IMR-90 (cell line): ENCODE measurements at places on chromosomes 5 and 9.
A peak's percentile ranks its signal among the peaks of the same experiment; 100 is the strongest.

- no peak for DNase-seq
Measured at GRCh38 chr9:27184556-27185351, 75.7 kb downstream of the TEK start.

DNA sequence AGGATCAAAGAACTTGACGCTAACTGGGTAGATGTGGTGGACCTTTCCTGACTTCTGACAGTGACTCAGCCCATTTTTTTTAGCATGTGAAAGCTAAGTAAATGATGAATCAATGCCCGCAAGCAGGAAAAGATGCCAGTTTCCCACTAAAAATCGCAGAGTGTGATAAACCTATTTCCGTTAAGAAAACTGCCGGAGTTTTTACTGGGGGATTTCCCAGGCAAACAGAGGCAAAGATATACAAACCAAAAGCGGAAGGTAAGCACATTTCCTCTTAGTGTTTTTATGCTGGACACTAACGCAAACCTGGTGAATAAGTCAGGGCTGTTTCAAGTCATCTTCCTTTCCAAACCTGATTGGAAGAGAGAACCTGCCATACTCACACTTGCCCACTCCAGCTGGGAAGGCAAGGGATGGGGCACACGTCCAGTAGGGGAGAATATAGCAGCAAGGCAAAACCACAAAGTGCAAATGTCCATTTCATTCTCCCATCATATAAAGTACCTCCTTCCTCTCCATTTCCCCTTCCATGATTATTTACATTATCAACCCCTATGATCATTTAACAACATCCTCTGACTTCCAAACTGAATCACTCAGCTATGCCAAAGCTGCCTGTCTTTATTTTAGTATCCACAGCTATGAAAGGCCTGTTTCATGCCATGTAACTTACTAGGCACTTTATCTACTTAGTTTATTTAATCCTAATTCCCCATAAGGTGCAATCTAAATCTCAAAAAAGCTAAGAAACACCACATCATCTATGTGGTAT is 349.7 kb upstream of the RFX3 start:
- peak; percentile 95 for DNase-seq

DNA sequence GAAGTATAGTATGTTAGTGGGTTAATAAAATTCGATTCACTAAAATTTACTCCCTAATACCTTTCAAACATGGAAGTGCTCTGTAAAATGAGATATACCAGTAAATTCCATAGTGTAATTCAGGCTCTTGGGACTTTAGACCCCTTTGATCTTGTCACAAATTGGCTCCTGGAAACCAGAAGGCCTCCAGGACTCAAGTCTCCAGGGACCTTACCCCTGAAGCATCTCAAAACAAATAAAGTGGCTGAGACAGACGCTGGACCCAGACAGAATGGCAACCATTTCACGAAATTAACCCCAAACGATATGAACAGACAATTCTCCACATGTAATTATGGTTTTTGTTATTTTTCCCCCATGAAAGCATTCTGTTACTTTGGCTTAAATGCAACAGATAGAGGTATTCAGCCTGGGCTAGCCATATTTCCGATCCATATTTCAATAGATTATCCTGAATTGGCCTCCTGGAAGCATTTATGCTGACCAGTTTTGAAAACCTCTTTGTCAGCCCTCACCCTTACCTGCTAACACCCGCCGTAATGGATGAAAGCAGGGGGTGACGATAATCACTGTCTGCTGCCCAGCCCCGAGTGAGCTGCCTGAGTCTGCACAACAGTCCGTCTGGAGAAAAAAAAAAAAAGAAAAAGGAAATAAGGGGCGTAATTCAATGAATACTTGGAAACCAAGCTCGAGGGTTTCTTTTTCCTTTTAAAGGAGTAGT is 34.1 kb upstream of the EFNA5 start:
- no peak for DNase-seq

DNA sequence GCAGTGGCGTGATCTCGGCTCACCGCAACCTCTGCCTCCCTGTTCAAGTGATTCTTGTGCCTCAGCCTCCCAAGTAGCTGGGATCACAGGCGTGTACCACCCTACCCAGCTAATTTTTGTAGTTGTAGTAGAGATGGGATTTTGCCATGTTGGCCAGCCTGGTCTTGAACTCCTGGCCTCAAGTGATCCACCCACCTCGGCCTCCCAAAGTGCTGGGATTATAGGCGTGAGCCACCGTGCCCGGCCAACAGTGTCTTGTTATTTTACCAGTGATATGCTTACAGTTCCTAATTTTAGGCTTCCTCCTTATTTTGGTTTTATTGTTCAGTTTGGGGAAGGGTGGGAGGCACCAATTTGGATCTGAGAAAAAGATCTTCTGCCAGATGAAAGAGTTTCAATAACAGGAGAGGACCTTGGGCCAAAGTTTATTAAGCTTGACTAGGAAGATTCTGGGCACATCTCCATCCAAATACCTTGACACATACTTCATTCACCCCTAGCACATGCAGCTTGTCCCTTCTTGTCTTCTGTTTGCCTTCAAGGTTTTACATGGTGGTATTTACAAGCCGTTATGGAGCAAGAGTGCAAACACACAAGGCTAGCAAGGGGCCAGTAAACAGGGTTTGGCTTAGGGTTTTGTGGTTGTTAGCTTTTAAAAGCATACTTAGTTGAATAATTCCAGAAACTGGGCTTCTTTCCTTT is 168.1 kb upstream of the DMRT1 start:
- DNase-seq, result no peak
